ENCODE measurements at places on chromosomes 3 and 15.

DNA sequence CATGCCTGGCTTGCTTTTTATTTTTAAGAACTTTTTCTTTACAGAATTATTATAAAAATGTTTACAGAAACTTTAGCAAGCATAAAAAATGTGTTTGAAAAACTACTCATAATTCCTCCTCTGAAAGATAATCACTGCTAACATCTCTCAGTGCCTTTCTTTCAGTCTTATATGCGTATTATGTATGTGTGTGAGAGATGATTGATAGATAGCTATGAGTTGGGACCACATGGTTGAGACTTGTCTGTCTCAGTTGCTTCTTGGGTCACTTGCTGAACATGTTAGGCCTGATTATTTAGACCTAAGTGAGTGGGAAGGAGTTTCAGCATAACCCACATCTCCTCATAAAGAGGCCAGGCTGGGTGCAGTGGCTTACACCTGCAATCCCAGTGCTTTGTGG is 11.1 kb downstream of the MAP6D1 start:
- DNase-seq: no peak

- DNase-seq: no peak
Measured at GRCh38 chr3:13711911-13712650, 163.2 kb downstream of the FBLN2 start.

DNA sequence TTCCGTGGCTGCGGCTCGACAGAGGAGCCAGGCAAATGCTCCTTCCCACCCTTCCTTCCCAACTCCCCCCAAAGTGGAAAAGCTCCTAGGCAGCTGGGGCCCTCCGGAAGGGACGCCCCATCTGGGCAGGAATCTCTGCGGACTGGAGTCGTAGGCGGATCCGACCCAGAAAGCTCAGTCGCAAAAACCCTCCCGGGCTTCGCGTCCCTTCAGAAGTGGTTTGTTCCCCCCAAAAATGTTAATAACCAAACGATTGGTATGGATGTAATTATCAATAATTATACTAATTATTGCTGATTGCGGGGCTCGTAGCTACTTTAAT is 3.8 kb downstream of the RNU6-1 start:
- DNase-seq: peak; percentile 78

DNA sequence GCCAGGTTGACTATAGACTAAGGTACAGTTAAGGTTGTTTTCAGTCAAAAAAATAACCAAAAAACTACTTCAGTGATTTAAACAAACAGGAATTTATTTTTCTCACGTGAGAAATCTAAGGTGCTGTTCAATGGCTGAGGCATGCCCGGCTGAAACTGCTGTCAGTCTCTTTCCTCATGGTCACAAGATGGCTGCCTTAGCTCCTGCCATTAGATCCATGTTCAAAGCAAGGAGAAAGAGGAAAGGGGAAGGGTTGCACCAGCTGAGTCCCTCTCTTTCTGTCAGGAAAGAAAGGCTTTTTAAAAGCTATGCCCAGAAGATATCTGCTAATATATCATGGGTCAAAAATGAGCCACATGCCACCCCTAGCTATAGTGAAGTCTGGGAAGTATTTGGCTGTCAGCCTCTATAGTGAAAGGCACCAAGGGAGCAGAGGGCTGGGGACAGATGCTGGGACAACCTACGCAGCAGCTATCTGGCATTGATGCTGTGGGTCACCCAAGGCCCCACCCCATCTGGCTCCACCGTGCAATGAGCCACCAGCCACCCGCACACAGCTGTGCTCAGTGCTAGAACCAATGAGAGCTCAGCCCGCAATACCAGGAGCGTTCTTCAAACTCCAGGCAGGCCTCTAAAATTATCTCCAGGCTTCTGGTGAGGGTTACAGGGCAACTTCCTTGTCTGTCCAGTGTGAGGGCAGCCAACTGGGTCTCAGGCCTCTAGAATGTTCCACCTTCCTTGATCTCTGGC is 64.7 kb upstream of the GATA2 start:
- no peak for DNase-seq

DNA sequence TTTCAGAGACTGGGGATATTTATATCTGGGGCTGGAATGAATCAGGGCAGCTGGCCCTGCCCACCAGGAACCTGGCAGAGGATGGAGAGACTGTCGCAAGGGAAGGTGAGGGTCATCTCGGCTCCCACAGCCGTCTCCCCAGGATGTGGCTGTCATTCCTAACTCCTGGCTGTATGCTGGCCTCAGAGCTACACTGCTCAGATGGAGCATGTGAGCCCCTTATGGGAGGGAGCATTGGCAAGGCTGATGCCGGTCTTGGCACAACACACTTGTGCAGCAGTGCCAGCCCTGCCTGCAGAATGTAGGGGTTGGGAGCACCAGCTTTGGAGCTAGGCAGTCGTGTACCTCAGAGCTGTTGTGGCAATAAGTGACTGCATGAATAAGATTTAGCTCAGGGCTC is 5.2 kb downstream of the RCCD1 start:
- no peak for DNase-seq

DNA sequence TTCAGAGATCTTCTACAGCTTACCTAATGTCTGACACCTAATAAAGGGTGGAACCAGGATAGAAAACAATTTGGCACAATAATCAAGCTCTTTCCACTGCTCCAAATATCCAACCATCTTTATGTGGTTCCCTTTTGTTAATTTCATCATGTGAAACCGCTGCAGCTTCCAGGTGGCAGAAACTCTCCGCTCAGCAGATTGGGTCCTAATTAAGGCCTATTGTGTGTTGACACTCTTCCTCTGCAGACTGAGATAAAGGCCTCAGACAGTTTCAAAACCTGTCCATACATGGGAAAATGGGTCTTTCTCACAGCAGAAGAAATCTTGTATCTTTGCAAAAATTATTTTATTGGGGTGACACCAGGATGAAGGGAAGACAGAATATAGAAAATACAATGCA is 1002.4 kb upstream of the SEMA6D start:
- DNase-seq: no peak

Measured in H7 (cell line).